Mucosa of descending colon (tissue), 3 donors: ENCODE measurements at places on chromosomes 2 and 18. TPM values are rescaled to one million over a fixed set of nuclear protein-coding genes. Genes with fewer than 3 reads are reported as not detected.

CRIM1 gene
- total RNA-seq: 104 TPM

ZNG1B gene
- total RNA-seq: 33.5 TPM

FAM110C gene
- total RNA-seq: 28.9 TPM

ETAA1 gene
- 8.8 TPM for total RNA-seq

C2orf80 gene
- not detected for total RNA-seq

ACKR3 gene
- 8.0 TPM for total RNA-seq

GALNT5 gene
- 45.5 TPM for total RNA-seq

AQP4 gene
- 0.10 TPM for total RNA-seq

DPYSL5 gene
- 0.38 TPM for total RNA-seq
